ENCODE measurements at places on chromosomes 7 and 10.

DNA sequence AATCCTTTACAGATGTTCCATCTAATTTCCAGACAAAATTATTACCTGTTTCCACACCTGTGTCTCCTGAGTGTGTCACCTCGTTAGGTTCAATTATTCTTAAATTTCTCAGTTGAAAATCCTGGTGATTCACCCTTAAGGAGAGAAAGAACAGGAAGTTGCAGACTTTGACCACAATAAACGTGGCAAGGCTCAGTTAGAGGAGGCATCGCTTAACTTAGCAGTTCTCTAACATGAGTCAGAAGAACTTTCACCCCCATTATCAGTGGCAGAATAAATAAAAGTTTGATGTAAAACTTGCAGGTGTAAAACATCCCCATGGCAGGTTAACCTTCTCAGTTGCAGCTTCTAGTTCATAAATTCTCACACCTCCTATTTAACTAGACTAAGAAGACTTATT lies 8.3 kb downstream of the XPNPEP1 start:
- DNase-seq = no peak

GRCh38 chr10:81479316-81479715 lies 395.7 kb upstream of the NRG3 start:
- no peak for DNase-seq

DNA sequence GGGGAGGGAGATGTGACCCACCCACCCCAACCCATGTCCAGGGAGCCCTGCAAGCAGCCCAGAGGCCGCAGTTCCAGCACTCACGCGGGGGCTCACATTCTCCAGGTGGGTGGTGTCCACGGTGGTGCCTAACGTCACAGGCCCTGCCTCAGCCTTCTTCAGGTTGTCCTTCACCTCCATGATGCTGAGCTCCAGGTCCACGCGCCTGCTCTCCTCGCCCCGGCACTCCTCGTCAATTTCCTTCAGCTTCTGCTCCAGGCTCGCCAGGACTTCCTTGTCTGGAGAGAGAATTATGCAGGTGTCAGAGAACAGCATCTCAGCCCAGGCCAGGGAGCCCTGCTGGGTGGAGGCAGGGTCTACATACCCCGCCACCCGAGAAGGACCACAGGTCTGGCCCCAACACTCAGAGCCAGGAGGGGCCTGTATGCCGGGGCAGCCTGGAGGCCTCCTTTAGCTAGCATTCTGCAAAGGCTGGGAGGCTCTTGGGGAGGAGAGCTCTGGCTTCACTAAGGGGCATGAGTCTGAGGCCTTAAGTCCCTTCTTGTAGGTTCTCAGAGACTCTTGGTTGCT lies 58.2 kb downstream of the VWA2 start:
- no peak for DNase-seq

DNA sequence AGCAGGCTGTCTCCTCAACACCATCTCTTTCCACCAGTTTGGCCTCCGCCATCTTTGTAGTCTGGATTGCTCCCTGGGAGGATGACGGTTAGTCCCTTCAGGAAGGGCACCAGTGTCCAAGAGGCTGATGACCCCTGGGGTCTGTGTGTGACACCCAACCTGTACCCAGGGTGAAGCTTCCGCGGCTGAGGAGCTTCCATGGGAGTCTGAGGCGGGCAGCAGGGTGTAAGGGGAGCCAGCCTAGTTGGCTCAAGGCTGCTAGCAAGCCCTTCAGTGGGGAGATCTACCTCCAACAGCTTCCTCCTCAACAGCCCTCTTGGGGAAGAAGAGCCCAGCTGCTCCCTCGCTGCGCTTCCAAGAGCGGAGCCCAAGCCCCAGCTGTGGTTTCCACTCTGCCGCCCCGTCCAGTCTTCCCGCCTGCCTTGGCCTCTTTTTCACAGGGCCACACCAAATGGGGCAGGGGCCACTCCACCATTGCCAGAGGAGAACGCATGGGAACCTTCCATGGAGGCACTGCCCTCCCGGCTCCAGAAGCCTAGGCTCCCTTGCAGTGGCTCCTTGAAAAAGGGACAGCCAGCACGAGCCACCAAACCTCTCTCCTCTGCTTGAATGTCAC lies 57.4 kb downstream of the TMEM209 start:
- no peak for DNase-seq

DNA sequence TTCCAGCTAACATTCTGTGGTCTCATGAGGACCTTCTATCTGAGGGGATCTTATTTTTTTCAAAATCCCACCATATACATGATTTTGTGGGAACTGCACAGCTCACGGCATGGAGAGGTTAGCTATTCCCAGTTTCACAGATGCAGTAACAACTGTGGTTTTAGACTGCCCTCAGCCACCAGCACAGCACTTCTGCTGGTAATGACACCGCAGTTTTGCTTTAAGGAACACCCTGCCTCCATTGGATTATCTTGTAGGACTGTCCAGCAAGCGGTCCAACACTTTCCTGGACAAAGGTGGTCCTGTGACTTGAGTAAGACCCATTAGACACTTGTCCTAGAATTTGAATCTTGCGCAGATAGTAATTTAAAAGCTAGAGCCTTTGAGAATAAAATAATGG lies 65.3 kb upstream of the SMNDC1 start:
- DNase-seq = no peak

- DNase-seq = no peak
These were observed 178.5 kb downstream of the ARID5B start for GRCh38 chr10:62079885-62080559.

GRCh38 chr10:72056113-72056512 lies 32.2 kb downstream of the SPOCK2 start:
- no peak for DNase-seq

DNA sequence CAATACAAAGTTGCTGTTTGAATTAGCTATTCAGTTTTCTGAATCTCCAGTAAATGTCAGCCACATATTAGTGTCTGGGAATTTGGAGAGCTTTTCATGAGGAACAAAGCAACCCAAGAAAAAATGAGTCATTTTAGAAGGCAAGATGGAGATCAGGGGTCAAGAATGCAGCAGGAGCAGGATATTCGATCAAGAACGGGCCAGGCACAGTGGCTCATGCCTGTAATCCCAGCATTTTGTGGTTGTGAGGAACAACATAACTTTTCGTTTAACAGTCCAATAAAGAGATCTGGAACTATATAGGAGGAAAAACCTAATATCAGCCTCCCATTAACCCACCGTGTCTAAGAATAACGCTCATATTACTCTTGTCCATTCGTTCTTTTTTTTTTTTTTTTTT lies 600.5 kb downstream of the MAGI2 start:
- no peak for DNase-seq

DNA sequence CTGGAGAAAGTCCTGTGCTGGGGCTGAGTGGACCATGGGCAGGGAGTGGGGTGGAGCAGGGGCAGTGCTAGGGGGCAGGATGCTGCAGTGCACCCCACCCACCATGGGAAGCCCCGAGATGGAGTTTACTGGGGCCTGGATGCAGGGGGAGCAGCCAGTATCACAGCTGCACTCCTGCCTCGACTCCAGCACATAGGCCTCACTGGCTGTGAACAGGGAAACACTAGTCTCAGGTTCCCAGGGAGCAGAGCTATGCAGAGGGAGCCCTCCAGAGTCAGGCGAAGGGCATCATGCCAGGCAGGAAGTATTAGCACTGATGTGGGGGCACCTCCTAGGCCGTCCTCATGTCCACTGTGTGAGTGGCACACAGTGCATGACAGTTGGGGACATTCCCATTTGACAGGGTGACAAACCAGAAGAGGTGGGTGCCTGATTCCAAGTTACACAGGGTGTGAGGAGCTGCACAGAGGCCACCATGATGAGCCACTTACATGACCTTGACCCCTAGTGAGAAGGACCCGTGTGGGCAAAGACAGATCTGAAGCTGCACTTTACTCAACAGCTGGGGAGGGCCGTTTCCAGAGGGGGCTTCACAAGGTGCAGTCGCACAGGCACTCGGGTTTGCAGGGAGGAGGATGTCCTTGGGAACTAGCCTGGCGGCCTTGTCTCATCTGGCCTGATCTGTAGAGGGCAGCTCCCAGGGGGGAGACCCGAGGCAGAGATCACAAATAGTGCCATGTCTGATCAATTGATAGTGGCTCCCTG lies 69.9 kb upstream of the LRRC4 start:
- DNase-seq = no peak

- DNase-seq = no peak
These were observed 443.2 kb upstream of the SEMA3A start for GRCh38 chr7:84637568-84638338.

- no peak for DNase-seq
These were observed 11.7 kb downstream of the ATP6V1F start for GRCh38 chr7:128874140-128875031.

DNA sequence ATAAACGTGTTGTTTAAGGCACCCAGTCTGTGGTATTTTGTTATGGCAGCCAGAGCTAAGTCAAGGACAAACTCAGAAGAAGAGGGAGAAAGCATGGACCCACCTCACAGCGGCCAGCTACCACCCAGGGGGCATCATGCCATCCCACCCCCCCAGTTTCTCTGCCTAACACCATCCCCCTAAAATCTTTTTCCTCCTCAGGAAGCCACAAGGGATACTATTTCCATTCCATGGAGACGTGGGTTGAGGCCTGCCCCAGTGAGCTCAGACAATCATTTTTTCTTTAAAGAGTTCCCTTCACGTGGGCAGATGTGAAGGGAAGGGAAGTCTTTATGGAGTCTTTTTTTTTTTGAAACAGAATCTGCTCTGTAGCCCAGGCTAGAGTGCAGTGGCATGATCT lies 131.8 kb downstream of the FGFR2 start:
- DNase-seq = no peak

DNA sequence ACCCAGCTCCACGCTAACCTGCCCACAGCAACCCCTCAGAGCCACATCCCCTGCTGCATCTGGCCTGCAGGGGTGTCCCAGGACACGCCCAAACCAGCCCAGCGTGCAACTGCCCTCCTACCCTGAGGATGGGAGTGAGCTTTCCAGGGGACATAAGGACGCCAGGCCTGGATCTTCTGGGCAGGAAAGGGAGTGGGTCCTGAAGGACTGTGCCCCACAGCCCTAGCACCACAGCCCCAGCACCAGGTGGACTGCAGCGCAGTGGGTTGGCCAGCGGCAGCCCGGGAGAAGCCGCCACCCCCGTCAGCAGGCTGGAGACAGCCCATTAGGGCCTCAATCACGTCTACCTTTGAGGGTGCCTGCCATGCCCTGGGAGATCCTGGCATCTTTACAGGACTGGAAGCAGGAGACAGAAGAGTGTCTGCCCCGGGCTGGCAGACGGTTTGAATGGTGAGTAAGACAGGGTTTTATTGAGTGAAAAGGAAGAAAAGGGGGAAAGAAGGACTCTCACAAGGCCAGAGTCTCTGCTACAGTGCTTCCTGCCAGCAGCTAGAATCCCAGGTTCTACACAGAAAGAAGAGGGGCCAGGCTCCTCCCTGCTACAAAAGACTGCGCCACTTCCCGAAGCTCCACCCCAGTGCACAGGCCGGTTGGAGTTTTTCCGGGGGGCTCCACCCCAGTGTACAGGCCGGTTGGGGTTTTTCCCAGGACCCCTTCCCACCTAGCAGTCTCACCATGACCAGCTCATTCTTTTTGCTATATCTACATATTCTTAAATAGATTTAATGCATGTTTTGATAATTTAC lies 69.8 kb upstream of the KCTD7 start:
- no peak for DNase-seq

DNA sequence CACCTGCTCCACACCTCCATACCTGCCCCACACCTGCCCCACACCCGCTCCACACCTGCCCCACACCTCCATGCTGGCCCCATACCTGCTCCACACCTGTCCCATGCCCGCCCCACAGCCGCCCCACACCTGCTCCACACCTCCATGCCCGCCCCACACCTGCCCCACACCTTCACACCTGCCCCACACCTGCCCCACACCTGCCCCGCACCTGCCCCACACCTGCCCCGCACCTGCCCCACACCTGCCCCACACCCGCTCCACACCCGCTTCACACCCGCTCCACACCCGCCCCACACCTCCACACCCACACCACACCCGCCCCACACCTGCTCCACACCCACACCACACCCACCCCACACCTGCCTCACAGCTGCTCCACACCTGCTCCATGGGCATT lies 53.0 kb downstream of the PARP12 start:
- no peak for DNase-seq

GRCh38 chr7:19284596-19285300 lies 139.5 kb upstream of the FERD3L start:
- no peak for DNase-seq

Measured in activated CD8-positive, alpha-beta memory T cell treated with anti-CD3 and anti-CD28 coated beads for 1 hour (primary cell).